Activated CD4-positive, alpha-beta T cell treated with anti-CD3 and anti-CD28 coated beads, Interleukin-2, amount 50 U/mL, for 48 hours (primary cell): ENCODE measurements at places on chromosomes 7 and 10.

DNA sequence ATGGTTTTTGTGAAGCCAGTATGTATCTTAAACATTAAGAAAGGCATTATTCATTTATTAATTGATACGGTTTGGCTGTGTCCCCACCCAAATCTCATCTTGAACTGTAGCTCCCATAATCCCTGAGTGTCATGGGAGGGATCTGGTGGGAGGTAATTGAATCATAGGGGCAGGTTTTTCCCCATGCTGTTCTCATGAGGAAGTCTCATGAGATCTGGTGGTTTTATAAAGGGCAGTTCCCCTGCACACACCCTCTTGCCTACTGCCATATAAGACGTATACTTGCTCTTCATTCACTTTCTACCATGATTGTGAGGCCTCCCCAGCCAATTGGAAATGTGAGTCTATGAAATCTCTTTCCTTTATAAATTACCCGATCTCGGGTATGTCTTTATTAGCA is 28.1 kb downstream of the OTUD1 start:
- DNase-seq = no peak

DNA sequence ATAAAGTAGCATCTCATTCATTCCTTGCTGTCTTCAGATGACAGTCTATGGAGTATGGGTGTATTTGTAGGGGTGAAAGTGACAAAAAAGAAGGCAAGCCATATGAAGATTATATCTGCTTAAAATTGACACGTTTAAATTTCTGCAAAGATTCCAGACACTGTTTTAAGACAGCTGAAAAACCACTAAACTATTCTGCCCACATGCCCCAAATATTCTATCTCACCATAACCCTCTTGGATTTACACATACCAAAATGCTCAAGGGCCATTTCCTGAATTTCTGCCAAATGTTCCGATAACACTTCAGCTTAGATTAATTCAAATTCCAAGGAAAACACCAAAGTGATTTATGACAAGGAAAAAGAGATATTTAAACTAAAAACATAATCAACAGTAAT is 99.9 kb upstream of the IL6 start:
- DNase-seq = no peak

- DNase-seq = no peak
Observed at GRCh38 chr7:22729180-22729825, 2.3 kb downstream of the IL6 start.

GRCh38 chr7:94330269-94331020 is 64.2 kb upstream of the COL1A2 start:
- no peak for DNase-seq

DNA sequence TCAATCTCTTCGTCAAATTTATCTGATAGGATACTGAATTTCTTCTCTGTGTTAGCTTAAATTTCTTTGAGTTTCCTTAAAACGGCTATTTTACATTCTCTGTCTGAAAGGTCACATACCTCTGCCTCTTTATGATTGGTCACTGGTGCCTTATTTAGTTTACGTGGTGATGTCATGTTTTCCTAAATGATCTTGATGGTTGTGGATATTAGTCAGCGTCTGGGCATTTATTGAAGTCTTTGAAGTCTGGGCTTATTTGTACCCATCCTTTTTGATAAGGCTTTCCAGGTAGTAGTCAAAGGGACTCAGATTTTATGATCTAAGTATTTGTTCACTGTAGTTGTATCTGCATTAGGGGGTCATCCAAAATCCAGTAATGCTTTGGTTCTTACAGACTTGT is 1407.5 kb upstream of the LRRTM3 start:
- DNase-seq = no peak

DNA sequence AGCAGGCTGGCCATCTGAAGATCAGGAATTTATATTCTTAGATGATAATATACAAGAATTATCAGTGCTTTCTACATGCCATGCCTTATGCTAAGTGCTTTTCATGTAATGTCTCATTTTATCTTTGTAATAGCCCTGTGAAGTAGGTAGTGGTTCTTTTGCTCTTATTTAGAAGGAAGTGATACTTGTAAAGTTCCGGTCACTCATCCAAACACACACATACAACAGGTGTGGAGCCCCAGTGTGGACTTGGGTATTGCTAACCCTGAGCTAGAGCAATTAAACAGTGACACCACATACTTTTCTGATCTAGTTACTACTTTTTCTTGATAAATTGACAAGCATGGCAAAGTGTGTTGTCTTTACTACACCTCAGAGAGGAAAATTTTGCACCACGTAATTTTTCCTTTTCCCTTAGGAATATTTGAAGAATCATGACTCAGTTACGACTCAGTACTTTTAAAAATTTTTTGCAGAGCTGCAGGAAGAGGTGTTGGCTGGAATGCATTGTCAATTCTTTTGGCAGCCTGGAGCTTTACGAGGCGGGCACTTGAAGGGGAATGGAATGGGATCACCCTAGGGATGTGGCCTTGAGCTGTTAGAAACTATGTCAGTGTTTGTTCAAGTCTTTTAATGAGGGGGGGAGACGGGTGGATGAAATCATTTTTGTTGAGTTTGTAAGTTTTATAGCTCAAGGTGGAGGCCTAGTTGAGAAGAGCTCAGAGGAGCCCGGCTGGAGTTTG is 212.5 kb upstream of the CELF2 start:
- no peak for DNase-seq

DNA sequence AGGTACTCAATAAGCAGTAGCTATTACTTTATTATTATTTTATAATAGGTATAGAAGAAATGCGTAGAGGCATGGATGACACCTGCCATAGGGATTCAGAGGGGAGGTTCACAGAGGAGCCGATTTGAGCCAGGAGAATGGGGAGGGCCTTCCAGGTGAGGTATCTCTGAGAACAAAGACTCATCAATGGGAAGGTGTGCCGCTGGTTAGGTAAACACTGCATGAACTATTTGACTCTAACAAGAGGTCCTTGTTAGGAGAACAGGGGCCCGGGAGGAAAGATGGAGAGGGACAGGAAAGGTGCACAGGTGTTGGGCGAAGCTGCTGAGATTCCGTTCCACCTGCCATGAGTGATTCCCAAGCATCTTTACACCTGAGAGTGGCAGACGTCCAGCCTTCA is 41.8 kb upstream of the TMEM273 start:
- no peak for DNase-seq

- DNase-seq = no peak
Observed at GRCh38 chr7:92517631-92518030, 10.7 kb downstream of the PEX1 start.

DNA sequence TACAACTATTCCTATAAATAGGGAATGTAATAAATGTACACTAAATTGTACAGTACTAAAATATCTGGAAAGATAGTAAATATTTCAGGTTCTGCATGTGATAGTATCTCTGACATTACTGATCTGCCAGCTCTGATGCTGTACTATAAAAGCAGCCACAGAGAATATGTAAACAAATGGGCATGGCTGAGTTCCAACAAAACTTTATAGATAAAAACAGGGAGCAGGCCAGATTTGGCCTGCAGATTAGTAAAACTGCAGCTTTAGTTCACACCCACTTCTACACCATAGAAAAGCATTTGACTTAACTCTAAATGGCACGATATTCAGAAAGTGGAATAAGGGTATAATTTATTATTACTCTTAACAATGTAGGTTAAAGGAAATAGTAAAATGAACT is 18.8 kb upstream of the TLL2 start:
- no peak for DNase-seq

GRCh38 chr7:28941633-28942032 is 16.5 kb downstream of the TRIL start:
- no peak for DNase-seq

GRCh38 chr7:27202018-27202861 is 2.3 kb upstream of the HOXA13 start:
- no peak for DNase-seq

DNA sequence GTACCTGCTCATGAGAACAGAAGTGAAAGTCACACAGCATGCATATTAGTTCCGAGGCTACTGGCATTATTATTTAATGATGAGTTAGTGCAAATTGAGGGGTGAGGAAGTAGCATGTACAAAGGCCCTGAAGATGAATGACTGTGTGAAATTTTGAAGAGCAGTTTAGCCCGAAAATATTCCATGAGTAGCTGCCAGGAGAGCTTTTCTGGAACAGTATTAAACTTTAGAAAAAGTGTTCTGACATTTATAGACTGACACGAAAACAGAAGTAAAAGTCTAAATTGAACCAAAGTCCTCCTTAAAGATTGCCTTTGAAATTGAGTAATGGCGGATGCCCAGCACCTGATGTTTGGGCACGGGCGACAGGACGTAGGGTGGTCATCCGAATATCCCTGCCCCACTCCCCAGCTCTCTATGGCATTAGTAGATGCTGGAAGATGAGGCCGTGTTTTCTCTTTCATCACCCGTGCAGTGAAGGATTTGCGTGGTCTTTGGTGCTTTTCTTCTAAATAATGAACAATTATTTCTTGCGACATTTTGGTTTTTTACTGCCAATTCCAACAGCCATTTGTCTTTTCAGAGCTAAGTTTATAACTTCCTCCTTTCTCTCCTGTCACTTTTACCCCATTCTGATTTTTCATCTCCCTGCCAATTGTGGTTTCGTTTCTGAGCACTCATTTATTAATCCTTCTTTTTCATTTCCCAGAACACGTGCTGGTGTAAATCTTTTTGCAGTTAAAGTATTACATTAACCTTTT is 192.6 kb downstream of the MGMT start:
- DNase-seq = no peak

- DNase-seq = no peak
Observed at GRCh38 chr7:1709281-1709680, 39.2 kb downstream of the ELFN1 start.

- DNase-seq = no peak
Observed at GRCh38 chr10:88901206-88901983, 21.4 kb downstream of the STAMBPL1 start.
